DMS53 (cell line): ENCODE measurements at places on chromosomes 2 and 18.

DNA sequence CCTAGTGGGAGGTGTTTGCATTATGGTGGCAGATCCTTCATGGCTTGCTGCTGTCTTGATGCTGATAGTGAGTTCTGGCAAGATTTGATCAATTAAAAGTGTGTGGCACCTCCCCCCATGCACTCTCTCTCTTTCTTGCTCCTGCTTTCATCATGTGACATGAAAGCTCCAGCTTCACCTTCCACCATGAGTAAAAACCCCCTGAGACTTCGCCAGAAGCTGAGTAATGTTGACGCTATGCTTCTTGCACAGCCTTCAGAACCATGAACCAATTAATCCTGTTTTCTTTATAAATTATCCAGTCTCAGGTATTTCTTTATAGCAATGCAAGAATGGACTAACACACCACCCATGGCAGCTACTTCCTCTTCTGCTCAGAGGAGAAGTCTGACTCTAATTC lies 2181.4 kb upstream of the PIK3C3 start:
- no peak for DNase-seq

DNA sequence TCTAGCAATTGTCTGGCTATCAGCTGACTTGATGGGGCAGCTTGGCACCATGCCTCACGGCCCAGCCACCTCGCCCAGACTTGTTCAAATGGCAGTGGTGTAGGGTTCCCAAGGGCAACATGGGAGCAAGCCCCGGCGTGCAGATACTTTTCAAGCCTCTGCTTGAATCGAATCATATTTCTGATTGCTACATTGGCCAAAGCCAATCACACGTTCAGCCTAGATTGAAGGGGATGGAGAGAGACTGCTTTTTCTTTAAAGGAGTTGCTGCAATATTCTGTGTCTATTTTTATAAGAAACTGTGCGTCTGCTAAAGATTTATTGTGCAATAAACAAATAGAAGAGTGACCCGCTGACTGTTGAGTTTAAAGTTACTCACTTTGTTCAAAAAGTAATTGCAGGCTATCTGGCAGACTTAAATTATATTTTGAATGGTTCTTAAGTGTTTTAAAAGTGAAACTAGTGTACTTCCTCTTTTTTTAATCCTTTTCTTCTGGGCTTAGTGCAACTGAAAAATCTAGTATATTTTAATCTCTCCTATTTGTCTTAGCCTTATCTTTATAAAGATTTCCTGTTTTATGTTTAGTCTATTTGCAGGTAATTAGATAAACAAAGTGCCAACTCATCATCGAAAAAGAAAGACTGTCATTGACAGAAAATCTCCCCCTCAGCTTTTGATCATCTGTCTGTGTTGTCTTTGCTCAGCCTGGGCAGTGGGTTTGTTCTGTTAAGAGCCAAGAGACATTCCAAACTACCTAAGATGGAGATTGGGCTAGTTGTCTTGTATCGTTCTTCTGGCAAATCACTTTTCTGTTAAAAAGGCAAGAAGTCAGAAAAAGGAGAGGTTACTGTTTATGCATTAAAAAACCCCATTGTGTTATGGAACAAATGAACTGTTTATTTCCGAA lies 156.1 kb downstream of the TPGS2 start:
- DNase-seq: no peak

DNA sequence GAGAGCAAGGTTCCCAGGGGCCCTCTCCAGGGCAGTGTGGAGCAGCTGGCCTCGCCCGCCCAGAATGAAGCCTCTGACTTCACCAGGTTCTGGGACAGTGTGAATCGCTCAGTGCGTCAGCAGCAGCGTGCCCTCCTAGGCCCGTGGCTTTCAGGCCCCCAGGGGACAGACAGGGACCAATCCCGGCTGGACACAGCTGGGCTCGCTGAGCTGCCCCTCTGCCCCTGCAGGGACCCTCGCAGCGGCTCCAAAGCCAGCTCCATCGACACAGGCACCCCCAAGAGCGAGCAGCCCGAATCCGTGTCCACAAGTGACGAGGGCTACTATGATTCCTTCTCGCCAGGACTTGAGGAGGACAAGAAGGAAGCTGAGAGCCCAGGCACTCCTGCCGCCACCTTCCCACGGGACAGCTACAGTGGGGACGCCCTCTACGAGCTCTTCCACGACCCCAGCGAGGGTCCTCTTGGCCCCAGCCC lies 7.6 kb downstream of the AMER3 start:
- no peak for DNase-seq

DNA sequence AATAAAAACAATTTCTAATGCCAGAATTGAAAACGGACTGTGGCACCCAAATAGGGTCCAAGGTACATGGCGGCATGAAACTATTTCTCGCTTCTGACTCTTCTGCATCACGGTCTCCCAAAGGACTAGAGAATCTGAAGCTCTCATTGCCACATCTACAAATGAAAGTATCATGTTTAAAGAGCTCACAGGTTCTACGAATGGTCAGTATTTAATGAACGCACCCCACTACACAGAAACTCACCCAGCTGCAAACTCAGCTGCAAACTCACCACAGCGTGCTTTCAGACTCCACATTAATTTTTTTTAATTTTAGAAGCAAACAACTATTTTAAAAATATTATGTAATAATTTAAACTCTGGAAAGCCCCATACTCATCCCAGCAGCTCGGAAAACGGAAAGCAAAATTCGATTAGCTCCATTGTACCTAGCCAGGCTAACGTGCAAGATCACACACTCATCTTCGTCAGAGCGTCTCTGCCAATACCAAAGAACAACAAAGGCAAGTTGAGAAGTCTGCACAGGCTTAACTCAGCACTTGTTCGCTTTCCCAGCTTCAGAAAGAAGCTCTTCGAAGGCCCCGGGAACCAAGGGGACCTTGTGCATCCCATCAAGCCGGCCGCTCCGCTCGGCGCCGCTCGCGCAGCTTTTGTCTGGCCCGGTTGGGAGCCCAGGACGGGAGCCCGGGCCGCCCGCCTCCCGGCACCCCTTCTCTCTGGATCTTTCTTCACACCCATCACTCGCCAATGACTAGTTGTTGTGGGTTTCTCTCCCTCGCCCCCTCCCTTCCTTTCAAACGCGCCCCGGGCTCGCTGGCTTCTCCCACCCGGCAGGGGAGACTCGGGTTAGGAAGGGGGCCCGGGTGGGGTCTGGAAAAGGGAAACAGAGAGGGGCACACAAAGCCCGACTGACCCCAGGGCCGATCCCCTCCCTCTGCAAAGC lies 785 bp downstream of the CLASP1 start:
- DNase-seq: peak; percentile 64

DNA sequence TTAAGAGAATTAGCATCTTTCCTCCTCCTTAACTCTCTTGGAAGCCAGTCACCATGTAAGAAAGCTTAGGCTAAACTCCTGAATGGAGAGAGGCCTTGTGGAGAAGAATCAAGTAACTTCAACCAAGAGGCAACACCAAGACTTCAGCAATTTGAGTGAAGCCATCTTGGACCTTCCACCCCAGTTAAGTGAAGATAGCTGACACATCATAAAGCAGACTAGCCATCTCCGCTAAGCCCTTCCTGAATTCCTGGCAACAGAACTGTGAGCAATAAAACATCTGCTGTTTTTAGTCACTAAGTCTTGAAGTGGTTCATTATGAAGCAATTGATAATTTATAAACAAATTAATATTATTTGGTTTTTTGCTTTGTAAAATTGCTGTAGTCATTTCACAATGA lies 1.5 kb upstream of the ZNF397 start:
- no peak for DNase-seq

GRCh38 chr2:135637456-135638087 lies 104.1 kb upstream of the UBXN4 start:
- peak; percentile 22 for DNase-seq

DNA sequence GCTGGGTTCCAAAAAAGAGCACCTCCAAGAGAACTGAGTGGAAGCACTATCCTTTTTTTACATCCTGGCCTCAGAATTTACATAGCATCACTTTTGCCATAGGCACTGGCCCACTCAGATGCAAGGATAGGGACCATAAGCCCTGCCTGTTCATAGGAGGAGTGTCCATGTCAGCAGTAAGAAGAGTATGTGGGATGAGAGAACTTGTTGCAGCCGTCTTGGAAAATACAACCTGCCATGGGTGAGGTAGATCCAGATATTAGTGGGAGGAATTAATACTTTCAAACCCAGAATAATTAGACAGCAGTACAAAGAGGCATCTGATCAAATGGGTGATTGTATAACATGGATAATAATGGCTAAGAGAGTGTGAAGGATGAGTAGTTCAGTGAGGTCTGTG lies 110.7 kb upstream of the CELF4 start:
- DNase-seq: no peak

DNA sequence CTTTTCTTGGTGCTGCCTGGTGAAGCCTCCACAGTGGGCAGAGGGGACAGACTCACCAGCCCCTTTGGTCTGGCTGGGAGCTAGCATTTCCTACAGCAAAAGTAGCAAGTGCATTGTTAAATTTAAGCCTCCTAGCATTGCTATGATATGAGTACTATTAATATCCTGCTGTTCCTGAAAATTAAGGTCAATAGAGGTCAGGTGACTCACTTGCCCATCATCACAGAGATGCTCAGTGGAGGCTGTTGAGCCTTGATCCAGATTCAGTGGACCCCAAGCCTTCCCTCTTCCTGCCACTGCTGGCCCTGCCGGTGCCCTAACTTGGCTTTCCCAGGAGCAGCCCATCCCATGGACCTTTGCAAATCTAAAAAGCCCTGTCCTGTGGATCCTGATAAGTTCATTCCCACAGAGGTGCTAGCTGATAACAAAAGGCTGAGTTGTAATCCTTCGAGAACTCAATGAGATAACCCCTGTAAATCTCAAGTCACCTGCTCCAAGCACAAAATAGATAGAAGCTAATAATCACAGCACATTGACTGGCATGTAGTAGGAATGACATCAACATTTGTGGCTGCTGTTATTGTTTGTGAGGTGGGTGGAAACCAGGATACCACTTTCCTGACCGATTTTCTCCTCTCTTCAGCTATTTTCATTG lies 84.4 kb downstream of the THNSL2 start:
- DNase-seq: no peak

DNA sequence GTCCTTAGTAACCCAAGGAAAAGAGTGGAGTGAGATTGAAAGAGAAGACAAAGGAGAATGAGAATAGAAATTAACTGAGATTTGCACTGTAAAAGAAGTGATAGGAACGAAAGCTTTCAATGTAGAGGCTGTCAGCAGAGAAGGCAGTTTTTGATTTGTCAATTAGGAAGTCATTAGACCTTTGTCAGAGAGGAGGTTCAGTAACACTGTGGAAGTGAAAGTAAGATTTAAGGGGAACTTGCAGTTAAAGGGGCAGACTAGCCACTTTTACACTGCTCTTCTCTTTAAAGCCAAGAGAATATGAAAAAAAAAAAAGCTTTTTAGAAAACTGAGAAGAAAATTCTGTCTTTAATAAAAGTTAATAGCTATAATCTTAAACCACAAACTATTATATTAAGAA lies 11.5 kb upstream of the KYNU start:
- no peak for DNase-seq

GRCh38 chr2:144451443-144451842 lies 68.5 kb downstream of the ZEB2 start:
- no peak for DNase-seq

GRCh38 chr2:235551965-235552364 lies 58.1 kb downstream of the AGAP1 start:
- peak; percentile 77 for DNase-seq

DNA sequence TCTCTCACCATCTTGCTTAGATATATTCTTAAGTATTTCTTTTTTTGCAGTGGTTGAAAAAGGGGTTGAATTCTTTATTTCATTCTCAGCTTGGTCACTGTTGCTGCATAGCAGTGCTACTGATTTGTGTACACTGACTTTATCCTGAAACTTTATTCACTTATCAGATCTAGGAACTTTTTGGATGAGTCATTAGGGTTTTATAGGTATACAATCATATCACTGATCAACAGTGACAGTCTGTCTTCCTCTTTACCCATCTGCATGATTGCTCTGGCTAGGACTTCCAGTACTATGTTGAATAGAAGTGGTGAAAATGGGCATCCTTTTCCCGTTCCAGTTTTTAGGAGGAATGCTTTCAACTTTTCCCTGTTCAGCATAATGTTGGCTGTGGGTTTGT lies 6.5 kb downstream of the STARD6 start:
- DNase-seq: no peak

GRCh38 chr18:398935-399630 lies 101.4 kb downstream of the COLEC12 start:
- DNase-seq: peak; percentile 71

- DNase-seq: peak; percentile 30
Observed at GRCh38 chr18:45738660-45739059, 14.7 kb downstream of the SLC14A1 start.

DNA sequence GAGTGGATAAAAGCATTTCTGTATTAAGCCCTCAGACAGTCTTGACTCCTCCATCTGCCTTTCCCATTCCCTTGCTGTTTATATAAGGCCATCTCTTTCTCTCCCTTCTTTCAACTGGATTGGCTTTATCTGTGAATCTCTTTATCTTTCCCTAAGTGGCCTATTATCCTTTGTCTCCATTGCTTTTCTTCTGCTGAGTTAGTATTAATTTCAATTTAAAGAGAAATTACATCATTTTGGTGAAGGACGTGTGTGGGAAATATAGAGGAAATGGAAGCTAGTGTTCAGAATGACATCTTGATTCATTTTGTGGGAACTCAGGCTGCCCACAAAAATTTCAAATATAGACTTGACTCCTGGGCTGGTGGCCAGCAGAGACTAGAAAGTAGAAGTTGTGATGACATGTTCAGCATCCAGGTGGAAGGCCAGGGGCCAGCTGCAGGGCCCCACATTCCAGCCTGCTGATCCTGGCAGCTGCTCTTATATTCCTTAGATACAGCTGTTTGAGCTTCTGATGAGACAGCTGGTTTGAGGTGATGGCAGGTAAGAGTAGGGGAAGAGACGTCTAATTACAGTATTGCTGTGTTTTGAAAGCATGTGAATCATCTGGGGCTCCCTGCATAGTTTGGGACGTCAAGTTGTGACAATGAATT lies 52.3 kb downstream of the DIS3L2 start:
- no peak for DNase-seq

DNA sequence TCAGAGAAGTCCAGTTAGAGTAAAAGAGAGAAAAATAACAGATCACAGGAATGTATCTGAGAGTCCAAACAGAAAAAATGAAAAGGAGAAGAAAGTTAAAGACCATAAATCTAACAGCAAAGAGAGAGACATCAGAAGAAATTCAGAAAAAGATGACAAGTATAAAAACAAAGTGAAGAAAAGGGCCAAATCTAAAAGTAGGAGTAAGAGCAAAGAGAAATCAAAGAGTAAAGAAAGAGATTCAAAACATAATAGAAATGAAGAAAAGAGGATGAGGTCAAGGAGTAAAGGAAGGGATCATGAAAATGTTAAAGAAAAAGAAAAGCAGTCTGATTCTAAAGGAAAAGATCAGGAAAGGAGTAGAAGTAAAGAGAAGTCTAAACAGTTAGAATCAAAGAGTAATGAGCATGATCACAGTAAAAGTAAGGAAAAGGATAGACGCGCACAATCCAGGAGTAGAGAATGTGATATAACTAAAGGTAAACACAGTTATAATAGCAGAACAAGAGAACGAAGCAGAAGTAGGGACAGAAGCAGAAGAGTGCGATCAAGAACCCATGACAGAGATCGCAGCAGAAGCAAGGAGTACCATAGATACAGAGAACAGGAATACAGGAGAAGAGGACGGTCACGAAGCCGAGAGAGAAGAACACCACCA lies 52.4 kb downstream of the PPIG start:
- no peak for DNase-seq

- DNase-seq: no peak
Observed at GRCh38 chr2:4539121-4539520, 835.7 kb downstream of the DCDC2C start.
